ENCODE measurements at places on chromosomes 5 and 9.

GRCh38 chr5:77029376-77029885 lies 773 bp upstream of the AGGF1 start:
- no peak for DNase-seq

DNA sequence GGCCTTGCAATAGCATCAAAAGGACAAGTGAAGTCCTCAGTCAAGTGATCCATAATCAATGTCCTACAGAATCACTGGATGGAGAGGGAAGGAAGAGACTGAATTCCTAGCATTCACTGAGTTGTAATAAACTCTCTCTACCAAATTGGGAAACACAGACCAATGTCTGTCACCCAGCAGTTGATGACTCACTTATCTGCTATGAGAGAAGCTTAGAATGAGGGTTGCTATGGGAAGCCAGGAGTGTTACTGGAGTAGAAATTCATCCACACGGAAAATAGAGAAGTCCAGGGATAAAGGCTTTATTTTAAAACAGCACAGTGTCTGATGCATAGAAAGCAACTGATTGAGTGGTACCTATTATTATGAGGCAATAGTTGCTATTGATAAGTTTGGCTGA lies 407.4 kb downstream of the BRINP1 start:
- no peak for DNase-seq

GRCh38 chr5:96957254-96958049 lies 21.6 kb downstream of the LNPEP start:
- DNase-seq: no peak

DNA sequence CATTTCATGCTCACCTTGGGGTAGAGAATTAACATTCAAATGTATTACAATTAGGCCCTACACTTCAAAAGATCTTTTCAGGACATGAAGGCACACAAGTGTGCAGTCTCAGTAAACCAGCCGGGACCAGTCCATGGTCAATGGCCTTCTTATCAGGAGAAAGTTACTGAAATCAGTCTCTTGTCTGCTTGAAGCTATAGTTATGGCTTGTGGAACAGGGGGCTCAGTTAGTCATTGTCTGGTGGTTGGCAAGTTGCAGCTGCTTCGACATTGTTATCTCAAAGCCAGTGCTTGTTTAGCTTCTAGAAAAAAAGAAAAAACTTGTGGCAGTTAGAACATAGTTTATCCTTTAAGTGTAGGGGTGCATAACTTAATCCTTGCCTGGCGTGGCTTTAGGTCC lies 213.1 kb upstream of the ACO1 start:
- DNase-seq: no peak

GRCh38 chr9:130255631-130256134 lies 9.9 kb upstream of the HMCN2 start:
- no peak for DNase-seq

DNA sequence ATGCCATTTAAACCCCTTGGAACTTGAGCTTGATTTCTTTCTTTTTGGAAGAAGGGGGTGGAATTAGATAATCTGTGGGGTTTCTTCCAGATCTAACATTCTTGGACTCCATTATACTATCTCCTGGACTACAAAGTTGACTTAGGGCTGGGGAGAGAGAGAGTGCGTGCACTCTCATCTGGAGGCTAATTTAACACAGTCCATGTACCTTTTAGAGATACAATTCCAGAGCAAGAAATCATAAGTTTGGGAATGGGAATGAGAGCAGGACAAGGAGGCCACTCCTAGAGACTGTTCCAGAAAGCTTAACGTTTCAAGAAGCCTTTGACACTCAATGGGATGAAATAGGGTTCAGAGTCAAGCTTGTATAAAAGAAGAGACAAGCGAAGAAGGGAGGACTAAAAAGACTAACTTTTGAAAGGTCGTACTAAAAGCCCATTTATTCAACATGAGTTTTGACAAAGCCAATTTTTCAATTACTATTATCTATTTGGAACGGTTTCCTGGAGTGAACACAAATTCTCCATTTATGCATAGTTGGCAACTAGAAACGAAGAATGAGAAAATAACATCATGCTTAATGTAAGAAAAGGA lies 83.4 kb downstream of the ACTL7B start:
- no peak for DNase-seq

DNA sequence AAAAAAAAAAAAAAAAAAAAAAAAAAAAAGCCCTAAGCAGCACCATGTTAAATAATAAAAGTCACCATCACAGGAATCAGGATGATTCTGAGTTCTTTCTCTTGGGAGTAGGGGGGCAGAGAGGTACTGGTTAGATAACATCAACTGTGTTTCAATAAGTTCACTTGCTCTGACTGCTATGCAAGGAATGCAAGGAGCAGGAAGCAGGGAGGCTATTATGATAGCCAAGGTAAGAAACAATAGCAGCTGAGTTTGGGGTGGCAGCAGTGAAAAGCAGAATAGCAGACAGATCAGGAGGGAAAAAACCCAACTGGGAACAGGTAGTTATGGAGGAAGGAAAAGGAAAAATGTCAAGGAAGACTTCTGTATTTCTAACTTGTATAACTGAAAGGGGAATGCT lies 8.2 kb downstream of the CEP120 start:
- DNase-seq: no peak
